ENCODE measurements at places on chromosomes 11 and 22.

DNA sequence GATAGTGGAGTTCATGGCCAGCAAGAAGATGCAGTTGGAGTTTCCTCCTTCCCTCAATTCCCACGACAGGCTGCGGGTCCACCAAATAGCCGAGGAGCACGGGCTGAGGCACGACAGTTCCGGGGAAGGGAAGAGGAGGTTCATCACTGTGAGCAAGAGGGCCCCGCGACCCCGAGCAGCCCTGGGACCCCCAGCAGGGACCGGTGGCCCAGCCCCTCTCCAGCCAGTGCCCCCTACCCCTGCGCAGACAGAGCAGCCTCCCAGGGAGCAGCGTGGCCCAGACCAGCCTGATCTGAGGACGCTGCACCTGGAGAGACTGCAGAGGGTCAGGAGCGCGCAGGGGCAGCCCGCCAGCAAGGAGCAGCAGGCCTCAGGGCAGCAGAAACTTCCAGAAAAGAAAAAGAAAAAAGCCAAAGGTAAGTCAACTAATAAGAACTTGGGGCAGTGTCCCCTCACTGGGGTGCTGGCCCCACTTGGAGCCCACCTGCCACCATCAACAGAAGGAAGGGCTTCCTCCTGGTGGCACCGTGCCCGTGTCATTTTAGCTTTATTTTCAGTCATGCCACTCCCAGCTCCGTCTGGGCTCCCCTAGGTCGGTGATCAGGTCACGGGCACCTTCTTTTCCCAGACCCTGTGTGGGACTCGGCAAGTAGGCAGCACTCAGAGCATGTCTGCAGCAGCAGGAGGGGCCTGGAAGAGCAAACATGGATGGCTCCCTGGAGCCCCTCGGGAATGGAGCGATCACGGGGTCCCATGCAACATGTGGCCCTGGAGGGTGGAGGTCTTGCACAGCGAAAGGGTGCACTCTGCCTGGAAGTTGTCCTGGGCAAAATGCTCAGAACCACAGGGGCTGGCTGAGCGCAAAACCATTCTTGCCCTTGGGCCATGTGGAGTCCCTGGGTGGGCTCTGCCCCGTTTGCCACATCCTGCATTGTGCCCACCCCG is 33.3 kb downstream of the IGHMBP2 start:
- DNase-seq = no peak

GRCh38 chr11:87473174-87473573 is 435.4 kb downstream of the TMEM135 start:
- DNase-seq = no peak

DNA sequence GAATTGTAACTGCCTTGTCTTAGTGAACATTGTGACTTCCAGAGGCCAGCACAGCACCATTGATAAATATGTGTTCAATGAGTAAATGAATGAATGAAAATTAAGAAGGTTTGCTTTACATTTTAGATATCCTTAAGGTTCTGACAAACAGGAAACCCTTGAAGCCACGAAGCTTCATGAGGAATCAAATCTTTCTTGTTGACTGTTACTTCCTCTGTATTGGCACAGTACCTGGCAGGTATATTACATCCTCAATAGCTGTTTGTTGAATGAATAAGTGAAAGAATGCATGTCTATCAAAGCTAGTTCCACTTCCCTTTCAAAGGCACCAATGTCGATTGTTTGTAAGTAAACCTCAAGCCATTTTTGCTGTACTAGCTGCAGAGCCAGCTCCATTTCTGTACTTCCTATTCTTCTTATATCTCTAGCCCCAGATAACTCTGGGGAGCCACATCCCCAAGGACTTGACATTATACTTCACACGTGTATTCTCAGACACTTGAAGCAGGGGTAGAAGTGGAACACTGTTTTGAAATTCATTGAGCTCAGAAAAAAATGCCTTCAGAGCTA is 140.3 kb upstream of the RAG2 start:
- no peak for DNase-seq

- no peak for DNase-seq
Observed at GRCh38 chr22:25484521-25485315, 79.8 kb upstream of the GRK3 start.

GRCh38 chr11:57299150-57299737 is 25.5 kb downstream of the TNKS1BP1 start:
- no peak for DNase-seq

GRCh38 chr11:119721129-119722120 is 7.6 kb downstream of the NECTIN1 start:
- peak; percentile 45 for DNase-seq

DNA sequence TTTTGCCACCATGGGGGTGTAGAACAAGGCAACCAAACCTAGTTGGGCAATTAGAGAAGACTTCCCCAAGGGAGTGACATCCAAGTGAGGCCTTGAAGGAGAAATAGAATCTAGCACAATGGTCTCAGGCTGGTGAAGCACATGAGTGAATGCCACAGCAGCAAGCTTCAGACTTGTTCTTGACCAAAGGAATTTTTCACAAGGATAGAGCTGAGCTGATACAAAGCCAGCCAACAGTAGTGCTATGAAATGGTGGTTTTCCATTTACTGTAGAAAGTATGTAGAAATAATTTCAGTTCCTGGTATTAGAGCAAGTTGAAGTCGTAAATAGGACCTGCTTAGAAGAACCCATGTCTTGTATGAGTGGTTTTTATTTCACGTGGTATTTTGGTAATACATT is 148.3 kb upstream of the RASSF10 start:
- no peak for DNase-seq

DNA sequence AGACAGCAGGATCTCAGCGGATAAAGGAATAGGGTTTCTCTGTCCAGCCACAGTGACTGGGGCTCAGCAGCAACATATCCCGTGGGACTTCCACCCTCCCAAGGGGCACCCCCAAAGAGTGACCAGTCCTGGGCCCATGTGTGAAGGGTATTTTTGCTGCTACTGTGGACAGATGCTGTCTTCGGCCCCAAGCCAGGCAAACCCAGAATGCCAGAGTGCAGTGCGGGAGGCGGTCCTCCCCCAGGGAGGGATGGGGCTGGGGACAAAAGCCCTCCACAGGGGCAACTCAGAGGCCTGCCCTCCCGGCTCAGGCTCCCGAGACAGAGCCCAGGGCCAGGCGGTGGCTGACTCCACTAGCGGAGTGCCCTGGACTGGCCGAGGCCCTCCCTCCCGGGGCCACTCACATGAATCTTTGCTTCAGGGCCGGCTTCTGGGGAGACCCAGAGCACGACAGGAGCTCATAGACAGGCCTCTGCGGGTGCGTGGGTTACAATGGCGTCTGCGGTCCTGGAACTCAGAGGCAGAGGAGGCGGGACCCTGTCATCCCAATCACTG is 34.7 kb upstream of the WNT7B start:
- no peak for DNase-seq

DNA sequence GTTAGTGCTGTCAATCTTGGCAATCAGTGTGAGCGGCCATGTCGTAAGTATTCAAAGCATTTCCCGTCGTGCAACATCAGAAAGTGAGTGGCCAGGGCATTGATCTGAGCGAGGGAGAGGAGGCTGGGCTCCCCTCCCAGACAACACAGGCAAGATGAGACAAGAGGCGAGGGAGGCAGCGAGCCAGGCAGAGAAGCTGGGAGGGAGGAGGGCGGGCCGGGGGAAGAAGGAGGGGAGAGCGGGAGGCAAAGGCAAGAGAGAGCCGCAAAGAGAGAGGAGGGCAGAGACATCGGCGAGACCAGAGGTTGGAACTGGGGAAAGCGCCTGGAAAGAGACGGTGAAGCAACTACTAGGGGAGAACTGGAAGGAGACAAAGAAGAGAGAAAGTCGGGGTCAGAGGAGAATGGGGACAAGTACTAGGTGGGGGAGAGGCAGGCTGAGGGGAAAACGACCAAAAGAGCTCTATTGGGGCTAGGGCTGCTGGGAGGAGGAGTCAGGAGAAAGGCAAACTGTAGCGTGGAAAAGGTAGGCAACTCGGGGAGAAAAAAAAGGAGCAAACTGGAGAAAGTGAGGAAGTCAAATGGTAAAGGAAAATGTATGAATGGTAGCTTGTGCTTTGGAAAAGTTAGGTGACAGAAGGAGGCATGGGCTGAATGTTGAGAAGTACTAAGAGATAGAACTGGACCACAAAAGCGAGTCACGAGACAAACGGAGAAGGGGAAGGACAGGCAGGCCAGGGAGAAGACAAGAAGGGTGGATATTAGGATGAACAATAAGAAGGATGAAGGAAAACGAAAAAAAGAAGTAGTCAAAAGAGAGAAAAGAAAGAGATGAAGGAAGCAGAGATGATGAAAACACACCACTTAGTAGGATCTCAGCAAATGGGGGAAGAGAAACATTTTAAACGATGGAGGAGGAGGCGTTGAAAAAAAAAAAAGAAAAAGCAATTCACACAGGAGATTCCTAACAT is 130.5 kb upstream of the C11orf58 start:
- DNase-seq = peak; percentile 74

DNA sequence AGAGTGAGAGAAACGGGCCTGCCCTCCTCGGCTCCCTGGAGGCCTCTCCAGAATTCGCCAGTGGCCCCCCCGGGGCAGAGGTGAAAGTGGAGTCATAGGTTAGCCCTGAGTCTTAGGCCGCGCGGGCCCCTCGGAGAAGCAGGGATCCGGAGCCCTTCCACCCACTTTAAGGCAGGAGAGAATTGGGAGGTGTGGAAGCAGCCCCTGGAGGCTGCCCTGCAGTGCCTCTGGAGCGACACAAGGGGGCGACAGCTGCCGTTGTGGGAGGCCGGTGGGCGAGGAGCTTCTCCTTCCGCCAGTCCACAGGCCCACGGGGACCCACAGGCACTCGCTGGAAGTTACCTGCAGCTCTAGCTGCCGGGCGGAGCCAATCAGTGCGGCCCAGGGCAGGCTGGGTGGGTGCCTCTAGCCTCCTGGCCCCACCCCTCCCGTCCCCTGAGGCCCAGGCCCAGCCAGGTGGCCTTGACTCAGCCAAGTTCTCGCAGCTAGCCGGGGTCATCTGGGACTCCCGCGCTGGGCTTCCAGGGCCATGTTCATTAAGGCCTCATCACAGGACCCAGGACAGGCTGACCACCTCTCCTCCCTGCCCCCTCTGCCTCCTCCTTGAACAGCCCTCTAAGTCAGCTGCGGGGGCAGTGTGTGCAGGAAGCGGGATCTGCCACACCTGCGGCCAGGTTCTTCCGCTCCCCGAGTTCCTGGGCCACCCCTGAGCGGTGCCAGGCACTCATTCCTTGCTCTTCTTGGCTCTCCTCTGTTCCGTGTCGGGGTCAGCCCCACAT is 5.0 kb downstream of the DGKZ start:
- DNase-seq = no peak

GRCh38 chr22:42064629-42065028 is 6.0 kb downstream of the NAGA start:
- no peak for DNase-seq

DNA sequence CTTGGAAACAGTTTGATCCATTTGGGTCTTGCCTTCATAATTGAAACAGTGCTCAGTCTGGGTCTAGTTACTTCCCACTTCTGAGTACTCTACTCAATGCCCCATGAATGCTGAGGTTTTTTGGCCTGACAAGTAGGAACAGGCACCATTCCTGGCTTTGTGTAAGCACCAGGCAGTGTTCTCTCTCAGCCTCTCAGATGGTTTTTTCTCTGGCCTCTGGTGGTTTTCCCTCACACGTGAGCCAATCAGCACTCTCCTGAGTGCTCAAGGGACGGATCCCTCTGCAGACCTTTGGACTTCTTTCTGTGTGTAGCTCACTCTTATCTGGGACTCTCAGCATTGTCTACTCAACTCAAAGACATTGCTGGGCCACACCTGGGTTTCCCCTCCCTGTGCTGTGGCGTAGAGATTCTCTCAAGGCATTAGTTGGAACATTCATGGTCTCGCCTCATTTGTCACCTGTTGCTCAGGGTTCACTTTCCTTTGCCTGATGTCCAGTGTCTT is 21.3 kb downstream of the SIK2 start:
- no peak for DNase-seq

GRCh38 chr11:114058871-114059277 is 637 bp upstream of the ZBTB16 start:
- DNase-seq = no peak

DNA sequence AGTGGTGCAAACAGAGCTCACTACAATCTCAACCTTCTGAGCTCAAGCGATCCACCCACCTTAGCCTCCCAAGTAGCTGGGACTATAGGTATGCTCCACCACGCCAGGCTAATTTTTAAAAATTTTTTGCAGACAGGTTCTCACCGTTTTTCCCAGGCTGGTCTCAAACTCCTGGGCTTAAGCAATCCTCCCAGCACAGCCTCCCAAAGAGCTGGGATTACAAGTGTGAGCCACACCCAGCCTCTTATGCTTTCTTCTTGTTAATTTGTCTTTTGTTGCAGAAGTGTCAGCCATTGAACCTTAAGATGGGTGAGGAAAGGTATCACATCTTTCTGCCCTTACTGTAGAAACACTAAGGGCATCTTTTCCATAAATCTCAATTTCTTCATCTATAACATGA is 34.9 kb downstream of the DENND5A start:
- no peak for DNase-seq

- peak; percentile 67 for DNase-seq
Observed at GRCh38 chr22:35914665-35915476, 113.8 kb downstream of the RBFOX2 start.

- no peak for DNase-seq
Observed at GRCh38 chr22:43293655-43294392, 49.3 kb downstream of the SCUBE1 start.

GRCh38 chr11:46392421-46393230 is 1.1 kb upstream of the CHRM4 start:
- peak; percentile 86 for DNase-seq

DNA sequence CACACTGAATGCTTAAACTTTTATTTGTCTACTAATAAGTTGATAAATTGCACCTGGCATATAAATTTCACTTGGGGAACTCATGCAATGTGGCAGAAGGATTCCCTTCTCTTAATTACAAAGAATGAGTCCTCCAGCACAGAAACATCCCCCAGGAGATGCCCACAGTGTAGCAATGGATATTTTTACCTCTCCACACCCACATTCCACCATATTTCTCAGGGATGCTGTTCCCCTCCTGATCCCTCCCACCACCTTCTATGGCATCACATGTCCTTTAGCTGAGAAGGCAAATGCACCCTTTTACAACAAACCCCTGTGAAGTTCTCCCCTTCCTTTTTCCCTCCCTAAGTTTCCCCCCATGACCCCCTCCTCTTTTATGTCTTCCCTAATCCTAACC is 56.1 kb upstream of the UBASH3B start:
- DNase-seq = no peak

DNA sequence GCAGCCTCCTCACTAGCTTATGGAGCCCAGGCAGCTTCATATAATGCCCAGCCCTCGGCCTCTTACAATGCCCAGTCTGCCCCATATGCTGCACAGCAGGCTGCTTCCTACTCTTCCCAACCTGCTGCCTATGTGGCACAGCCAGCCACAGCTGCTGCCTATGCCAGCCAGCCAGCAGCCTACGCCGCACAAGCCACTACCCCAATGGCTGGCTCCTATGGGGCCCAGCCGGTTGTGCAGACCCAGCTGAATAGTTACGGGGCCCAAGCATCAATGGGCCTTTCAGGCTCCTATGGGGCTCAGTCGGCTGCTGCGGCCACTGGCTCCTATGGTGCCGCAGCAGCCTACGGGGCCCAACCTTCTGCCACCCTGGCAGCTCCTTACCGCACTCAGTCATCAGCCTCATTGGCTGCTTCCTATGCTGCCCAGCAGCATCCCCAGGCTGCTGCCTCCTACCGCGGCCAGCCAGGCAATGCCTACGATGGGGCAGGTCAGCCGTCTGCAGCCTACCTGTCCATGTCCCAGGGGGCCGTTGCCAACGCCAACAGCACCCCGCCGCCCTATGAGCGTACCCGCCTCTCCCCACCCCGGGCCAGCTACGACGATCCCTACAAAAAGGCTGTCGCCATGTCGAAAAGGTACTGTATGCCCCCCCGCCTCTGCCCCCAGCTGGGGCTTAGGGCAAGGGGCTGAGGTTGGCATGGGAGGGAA is 8.8 kb downstream of the RBM14 start:
- no peak for DNase-seq

GRCh38 chr11:32290783-32291182 is 144.6 kb downstream of the WT1 start:
- DNase-seq = no peak
